Activated CD8-positive, alpha-beta memory T cell treated with anti-CD3 and anti-CD28 coated beads for 48 hours (primary cell): ENCODE measurements at places on chromosomes 2 and 18.

GRCh38 chr2:209160800-209161588 lies 262.9 kb upstream of the MAP2 start:
- no peak for DNase-seq

DNA sequence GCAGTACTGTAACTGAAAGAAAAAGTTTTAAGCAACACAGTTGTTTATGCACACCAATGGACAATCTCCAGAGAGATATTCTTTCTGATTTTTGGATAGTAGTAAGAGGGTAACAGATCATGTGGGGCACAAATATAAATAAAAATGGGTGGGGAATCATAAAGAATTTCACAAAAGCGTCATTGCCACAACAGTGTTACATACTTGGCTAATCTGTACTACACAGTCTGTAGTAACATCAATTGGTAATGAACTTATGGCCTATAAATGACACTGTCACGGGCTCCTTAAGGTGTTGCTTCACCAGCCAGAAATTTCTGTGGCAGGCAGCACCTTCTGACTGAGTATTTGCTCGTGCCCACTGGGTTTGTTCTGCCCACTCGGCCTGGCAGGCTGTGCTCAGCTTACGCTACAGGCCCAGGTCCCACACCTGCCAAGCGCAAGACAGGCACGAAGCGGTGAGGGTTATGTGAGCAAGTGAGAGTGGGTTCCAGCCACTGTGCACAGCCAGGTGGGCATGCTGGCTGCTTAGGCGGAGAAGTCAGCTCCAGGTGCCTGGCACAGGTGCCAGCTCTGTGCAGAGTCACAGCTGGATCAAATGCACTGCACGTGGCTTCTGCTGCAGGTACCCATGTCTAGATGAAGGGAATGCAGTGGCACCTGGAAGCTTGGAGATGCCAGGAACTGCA lies 532.5 kb upstream of the SLC39A10 start:
- DNase-seq: no peak

- DNase-seq: no peak
These were observed 362.3 kb downstream of the FBXO15 start for GRCh38 chr18:73785300-73785699.

GRCh38 chr18:45161850-45162249 lies 453.4 kb upstream of the SLC14A2 start:
- no peak for DNase-seq

DNA sequence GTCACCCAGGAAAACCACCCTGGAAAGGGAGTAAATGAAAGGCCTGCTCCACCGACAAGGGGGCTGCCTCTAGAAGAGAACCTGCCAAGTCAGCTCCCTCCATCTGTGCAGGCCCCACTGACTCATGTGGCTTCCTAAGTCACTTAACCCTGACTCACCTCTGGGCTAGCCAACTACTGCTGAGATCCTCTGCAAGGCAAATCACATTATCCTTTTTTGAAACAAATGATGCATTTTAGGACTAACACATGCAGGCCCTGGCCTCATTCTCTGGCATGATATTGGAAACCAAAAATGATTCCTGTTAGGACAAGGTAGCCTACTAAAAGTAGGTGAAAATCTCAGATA lies 474.6 kb downstream of the EPHA4 start:
- DNase-seq: no peak

DNA sequence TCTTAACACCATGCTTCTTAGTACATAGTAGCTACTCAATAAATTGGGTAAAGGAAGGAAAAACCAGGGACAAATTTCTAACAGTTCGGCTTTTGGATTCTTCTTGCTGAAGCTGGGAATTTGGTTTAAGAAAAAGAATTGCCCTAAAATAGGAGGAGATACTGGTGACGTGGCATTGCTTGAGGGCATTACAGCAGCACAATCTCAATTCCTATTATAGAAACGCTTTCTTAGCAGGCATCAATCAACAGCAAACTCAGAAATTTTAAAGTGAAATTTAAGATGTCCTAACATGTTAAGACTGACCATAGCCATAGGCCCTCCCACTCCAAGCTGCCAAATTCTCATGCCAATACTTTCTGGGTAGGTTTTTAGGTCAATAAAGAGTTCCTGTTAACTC lies 169.5 kb downstream of the SRBD1 start:
- no peak for DNase-seq

GRCh38 chr2:96824079-96824870 lies 8.2 kb downstream of the CNNM3 start:
- DNase-seq: no peak

DNA sequence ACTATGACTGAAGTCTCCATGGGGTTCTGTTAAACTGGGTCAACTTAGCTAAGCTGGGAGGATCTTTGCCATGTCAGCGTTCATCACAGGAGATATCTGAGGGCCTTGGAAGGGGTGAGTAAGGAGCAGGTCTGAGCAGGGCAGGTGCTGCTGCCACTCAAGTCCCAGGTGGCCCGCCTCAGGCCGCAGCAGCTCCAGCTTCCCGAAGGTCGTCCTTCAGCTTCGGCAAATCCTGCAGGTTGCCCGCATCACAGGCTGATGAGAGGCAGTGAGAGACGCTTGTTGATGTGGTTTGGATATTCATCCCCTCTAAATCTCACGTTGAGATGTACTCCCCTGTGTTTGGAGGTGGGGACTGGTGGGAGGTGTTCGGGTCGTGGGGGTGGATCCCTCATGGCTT lies 166.6 kb downstream of the VAPA start:
- DNase-seq: no peak

- DNase-seq: no peak
These were observed 124.2 kb upstream of the SATB2 start for GRCh38 chr2:199581935-199582360.

GRCh38 chr2:198660501-198660900 lies 797.2 kb downstream of the SATB2 start:
- DNase-seq: no peak

DNA sequence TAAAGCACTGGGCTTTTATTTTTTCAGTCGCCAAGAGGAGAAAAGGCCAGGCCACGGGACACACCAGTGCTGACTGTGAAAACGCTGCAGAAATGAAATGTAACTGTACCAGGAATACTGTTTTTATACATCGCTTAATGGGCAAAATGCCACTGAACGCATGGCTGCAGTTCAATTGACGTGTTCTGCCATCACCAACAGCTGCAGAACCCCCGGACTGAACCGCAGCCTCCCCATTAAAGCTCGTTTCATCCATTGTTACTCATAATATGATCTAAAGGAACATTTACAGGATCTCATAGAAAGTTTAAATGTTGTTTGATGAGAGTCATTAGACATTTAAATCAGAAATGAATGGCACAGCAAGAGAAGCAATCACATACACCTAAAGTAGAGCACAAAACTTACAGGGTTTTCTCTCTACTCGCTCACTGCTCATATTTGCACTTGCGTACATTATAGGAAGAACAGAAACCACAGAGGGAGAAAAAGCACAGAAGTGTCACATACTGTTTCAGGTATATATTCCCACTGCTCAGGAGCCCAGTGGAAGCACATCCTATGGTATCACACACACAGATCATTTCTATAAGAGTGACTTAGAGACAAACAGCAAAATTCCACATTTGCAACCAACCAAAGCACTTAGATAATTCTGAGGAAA lies 35.3 kb downstream of the TCF4 start:
- no peak for DNase-seq

DNA sequence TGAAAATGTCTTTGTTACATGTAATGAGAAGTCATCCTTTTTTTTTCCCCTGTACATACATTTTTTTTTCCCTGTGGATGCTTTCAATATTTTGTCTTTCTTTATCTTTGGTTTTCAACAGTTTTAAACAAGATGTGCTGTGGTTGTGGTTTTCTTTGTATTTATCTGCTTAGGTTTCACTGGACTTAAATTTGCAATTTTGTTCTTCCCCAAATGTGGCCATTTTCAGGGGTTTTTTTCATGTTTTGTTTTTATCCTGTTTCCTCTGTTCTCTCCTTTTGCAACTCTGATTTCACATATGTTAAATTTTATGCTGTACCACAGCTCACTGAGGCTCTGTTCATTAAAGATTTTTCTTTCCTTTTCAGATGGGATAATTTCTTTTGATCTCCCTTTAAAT lies 41.7 kb downstream of the GALNT1 start:
- no peak for DNase-seq

DNA sequence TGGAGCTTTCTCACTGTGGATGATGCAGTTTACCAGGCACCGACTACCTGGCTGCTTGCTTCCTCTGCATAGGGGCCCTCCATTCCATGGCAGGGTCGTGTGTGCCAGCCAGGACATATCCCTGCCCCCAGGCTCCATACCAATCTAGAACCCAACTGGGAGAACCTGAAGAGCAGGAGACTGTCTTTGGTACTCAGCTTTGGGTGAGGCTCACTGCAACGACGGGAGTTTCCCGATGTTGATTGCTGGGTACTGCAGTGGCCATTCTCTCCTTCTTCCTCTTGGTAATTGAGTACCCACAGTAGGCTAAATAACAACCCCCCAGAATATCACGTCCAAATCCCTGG lies 133.3 kb upstream of the SERTAD2 start:
- no peak for DNase-seq

DNA sequence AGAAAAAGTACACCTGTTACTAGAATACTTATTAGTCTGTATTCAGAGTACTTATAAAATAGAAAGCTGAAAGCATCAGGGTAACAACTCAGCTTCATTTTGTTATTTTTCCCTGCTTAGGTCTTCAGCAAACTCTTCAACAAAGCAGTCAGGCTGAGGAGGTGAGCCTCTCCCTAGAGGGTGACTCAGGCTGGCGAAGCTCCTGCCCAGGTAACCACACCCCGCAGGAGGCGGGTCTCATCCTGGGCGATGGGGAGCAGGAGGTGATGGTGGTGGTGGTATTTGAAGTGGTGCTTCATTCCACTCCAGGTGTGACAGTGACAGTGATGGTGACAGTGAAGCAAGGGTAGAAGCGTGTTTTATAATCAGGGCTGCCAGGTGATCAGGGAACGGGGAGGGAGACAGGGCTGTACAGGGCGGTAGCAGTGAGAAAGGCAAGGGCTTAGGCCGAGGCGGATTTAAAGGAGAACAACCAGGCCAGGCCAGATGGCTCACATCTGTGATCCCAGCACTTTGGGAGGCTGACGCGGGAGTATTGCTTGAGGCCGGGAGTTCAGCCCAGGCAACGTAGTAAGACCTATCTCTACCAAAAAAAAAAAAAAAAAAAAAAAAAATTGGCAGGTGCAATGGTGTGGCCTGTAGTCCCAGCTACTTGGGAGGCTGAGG lies 127.1 kb downstream of the SOCS6 start:
- no peak for DNase-seq

DNA sequence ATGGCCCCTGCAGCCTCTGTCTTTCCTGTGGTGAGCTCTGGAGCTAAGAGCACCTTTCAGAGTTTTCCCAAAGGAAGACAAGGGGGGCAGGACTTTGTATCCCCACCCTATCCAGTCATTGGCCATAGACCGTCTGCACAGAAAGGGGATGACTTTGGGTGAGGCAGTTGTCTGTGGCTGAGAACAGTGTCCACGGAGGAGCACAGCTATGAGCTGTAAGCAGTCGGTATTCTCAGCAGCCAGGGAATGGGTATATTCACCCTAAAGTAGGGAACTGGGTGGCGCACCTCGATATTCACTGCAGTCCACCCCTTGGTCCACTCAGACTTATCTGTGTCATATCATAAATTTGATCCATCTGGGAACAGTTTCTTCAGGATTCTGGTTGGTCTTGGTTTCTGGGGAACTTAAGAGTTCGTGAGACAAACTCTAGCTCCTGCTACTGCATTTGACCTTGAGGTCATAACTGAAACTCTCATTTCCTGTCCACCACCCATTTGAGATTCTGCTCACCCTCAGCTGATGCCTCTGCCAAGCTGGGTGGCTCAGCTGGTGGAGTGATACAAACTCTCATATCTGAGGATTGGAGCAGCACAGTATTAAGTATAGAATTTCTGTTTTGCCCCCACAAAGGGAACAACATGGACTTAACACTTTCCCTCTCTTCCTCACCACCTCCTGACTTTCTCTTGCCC lies 45.2 kb upstream of the SCG2 start:
- DNase-seq: no peak

DNA sequence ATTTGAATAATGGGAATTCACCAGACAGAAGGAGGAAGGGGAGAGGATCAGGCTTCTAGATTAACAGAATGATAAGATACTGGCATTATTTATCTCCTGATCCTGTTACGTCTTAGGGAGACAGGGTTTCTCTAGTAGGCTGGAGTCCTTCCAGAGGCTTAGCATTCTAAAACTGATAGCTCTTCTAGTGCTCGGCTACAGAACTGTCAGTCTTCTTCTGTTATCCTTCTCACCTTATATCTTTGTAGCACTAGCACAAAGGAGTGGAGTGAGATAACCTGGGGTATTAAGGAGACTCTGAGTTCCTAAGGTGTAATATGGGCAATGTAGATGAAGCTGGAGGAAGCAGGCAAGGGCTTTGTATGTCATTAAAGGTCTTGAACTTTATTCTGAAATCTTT lies 52.1 kb downstream of the PIKFYVE start:
- no peak for DNase-seq

DNA sequence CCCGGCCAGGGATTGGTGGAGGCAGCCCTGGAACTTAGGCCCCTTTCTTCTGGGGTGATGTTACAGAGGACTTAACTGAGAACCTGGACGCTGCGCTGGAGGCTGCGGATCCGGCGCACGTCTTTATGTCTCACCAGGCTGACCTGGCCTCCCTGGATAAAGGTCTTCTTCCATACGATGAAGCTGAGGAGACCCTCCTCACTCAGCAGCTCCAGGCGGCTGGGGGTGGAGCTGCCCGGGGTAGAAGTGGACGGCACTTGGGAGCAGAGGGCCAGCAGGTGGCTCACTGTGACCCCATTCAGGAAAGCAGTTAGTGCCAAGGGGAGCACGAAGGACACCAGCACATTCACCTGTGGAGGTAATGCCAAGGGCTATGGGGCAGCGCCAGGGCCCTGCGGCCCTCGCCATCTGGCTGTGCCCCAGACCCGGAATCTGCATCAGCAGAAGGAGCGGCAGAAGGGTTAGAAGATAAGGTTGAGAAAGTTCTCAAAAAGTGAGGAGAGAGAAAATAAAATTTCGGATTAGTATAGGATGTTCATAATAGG lies 8.0 kb downstream of the NTSR2 start:
- DNase-seq: no peak

DNA sequence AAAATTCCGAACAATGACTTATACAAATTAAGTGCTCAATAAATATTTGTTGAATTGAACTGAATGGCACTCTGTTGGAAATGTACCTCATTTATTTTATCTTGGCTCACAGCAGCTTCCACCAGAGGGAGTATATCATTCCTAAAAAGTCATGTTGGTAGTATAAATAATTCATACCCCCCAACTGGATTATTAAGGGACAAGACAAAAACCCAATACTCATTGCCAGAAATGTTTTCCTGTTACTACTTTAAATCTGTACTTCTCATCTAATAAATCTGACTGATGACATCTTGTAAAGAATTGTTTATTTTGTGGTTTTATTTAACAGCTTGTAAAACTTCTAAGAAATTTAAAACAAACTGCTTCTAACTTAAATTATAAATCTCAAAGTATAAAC lies 163.9 kb downstream of the CDH2 start:
- no peak for DNase-seq

- DNase-seq: no peak
These were observed 858 bp downstream of the POLR1B start for GRCh38 chr2:112542984-112543661.

GRCh38 chr2:48694149-48694548 lies 61.4 kb downstream of the LHCGR start:
- DNase-seq: no peak

- no peak for DNase-seq
These were observed 3.6 kb upstream of the ARHGEF33 start for GRCh38 chr2:38886063-38886462.

GRCh38 chr2:197212344-197213262 lies 98.0 kb downstream of the ANKRD44 start:
- DNase-seq: no peak
